ENCODE measurements at places on chromosomes 16 and 17.

- no peak for DNase-seq
These were observed 112.9 kb downstream of the GP2 start for GRCh38 chr16:20214401-20214800.

GRCh38 chr16:556474-557173, 3.6 kb upstream of the PRR35 start:
- no peak for DNase-seq

DNA sequence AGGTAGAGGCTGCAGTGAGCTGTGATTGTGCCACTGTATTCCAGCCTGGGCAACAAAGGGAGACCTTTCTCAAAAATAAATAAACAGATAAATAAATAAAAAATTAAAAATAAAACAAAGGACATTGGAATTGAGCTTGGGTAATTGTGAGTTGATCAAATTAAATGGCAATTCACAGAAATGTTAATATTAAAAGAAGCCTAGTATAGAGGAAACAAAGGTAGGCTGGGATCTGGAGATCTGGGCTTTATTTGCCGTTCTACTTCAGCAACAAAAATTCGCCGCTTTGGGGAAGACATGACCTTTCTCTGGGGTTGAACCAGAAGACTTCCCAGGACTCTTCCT, 332 bp upstream of the VPS25 start:
- no peak for DNase-seq

DNA sequence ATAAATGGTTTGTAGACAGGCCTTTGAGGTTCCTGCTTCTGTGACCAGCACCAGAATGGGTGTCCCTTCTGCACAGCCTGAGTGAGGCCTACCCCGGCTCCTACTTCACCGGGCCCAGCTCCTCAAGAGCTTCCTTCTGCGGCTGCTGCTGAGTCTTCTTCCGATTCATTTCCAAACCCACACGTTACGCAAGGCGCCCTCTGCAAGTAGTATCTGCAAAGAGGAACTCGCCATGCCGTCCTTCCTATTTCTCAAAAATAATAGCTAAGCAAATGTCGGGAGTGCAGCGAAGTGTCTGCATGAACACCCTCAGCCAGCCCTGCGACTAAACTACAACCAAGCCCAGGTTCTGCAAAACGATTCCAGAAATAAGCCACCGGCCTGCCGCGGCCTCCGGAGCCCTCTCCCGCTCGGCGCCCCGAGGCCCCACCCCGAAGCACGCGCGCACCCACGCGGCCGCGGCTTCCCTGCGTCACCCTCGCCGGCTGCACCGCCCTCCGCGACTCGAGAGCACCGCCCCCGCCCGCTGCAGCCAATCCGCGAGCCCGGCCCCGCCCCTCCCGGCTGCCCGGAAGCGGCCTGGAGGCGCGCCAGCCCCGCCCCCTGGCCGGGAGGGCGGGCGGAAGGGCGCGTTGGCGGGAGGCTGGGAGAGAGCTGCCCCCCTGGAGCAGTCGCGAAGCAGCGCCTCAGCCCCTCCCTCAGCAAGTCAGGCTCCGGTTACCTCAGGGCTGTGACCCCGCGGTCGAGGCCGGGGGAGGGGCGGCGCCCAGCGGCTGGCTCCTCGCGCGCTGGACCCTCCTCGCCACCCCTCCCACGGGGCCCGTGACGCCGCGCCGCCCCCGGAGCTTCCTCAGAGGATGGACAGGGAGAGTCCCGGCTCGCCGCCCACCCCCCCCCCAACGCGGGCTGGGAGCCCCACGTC, 8.3 kb downstream of the MNT start:
- peak; percentile 98 for DNase-seq

DNA sequence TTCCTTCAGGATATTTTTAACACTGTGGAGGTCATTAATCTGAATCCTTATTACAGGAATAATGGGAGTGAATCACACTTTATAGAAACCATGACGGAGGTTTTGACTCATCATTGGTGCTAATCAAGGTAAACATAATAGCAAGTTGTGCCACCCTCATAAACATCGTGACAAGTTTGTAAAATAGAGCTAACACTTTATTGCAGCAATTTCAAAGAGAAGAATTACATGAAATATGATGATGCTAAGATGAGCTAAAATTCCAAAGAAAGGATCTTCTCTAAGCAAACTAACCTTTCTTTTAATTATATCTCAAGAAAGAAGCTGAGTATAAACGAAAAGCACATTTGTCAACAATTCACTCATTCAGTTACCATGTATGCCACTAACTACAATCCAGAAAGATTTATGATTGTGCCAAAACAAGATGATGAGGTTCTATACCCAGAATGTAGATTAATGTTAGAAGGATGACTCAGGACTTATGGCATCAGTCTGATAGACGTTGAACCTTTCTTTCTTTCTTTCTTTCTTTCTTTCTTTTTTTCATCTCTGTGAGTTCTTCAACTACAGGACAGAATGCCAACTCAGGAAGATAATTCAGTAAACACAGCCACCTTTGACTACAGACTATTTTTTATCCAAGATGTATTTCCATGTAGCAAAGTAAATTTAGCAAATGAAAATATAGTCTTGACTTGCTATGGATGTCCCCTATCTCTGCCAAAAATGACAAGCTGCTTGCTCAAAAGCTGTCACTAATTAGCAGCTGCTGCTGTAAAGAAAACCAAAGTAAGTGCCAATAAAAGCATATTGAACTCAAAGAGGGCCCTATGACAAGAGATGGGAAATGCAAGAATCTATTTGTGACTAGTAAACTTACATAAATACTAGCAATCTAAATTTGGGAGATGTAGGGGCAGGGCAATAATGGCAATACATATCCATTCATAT, 23.3 kb downstream of the STAT5B start:
- no peak for DNase-seq

DNA sequence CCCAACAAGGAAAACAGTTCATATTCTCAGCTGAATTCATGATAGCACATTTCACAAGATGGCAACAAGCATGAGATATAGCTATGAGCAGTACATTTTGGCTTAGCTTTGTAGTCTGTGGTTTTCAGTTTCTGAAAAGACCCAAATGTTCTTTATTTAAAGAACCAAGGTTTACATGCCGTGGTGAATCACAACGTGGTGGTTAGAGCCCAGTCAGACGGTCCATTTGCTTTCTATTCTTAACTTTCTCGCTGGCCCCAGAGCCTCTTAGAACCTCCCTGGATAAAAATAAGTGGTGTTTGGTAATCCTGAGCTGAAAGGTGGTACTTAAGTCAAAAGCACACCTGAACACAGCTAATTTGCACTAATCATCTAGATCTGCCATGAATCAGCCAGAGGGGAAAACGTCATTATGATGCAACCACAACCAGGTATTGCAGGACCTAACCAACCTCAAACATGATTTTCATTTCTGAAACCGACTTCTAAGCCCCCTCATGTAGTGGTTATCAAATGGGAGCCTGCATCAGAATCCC, 18.6 kb upstream of the HAPSTR1 start:
- no peak for DNase-seq

GRCh38 chr17:34725725-34726124, 146.3 kb downstream of the TMEM132E start:
- DNase-seq, result no peak

DNA sequence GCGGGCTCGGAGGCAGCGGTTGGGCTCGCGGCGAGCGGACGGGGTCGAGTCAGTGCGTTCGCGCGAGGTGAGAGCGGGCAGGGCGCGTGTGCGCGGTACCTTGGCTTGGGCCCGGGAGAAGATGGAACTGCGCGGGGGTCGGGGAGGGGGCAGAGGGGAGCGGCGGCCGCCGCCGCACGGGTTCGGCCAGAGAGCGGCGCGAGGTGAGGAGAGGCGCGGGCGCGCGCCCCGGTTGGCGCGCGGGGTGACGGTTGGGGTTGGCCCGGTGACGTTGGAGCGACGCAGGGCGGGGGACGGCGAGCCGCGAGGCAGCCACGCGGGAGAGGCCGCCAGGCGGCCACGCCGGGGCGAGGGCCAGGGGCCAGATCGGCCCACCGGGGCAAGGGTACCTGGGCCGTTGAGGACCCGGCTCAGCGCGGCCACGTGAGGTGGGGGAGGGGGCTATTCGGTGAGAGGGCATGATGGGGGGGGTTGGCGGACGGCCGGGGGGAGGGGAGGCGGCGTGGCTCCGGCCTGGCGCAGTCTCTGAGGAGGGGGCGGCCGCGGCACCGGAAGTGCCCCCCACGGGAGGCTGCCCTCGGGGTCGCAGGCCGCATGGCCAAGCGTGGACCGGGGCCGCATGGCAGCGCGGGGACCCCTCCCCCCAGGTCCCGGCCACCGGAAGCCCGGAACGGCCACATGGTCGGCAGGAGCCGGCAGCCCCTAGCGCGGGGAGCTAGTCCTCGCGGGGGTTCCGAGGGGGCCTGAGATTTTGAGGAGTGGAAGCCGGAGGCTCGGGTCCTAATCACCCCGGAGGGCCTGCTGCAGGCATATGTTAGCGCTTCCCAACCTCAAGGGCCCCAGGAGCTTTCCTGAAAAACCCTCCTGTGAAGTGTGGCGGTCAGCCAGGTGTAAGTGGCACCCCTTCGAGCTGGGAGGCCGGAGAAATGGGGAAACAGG, 527 bp downstream of the EIF5A start:
- DNase-seq, result peak; percentile 41

DNA sequence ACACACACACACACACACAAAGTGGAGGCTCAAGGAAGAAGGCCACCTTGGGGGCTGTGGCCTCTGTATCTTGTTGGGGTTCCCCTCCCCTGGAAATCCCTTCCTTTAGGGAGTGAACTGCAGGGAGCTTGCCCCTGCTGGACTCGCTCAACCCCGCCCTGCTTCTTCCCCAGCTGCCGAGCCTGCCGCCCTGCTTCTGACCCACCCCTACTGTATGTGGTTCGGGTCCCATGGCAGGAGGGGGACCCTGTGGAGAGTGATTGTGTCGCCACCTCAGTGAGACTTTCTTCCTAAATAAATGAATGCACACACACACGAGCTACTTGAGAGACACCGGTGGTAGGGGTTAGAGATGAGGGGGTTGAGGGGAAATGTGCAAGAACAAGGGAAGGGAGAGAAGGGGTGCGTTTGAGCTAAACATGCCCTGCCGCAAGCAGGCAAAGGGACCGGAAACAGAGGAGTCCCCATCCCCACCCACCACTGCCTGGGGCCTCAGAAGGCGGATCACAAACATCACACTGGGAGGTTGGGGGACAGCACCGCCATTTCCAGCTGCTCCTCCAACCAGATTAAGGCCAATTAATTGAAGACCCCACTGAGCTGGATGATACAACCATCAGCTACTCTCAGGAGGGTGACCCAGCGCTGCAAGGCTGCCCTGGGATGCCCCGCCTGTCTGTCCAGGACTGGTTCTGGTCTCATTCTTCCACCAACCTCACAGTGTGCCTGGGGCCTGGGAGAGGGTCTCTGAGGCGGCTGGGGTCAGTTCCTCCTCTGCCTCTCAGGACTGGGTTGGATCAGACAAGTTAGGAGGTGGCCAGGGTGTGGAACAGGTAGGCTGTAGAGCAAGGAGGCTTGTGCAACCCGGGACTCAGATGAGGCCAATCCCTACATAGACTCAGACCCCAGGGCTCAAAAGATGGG, 98.9 kb downstream of the SDK2 start:
- DNase-seq, result no peak

DNA sequence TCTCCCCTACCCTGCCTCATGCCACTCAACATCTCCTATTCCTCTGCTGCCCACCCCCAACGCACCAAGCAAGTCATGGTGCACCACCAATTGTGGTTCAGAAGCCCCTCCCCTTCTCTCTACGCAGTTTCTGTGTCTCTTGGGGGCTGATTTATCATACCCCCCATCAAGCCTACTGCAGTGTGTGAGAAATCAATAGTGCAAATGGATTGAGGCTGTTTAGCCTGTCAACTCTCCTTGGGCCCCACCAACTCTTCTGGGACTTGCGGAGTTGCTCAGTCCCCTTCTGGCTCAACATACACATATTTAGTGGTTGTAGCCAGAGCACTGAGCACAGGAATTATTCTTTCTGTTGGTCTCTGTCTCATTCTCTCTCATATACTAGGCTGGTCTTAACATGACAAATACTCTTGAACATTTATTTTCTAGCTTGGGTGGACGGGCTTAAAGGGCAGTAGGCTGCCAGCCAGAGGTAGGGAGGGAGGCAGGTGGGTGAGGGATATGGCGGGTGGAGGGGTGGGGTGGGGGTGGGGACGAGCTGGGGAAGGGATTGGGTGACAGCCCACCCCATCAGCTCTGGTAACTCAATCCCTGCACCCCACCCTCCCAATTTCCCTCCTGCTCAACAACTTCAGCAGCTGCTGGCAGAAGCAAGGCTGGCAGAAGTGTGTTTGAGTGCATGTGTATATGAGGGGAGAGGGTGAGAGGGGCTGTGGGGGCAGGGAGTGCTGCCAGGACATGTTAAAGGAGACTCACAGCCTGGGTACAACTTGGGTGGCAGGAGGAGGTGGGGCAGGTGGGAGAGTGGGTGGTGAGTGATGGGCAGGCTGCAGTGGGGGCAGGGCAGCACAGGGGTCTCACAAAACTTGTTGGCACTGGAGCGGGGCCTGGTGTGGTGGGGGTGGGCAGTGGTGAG, 4.9 kb downstream of the RARA start:
- no peak for DNase-seq

GRCh38 chr17:43210576-43210975, 1.1 kb upstream of the TMEM106A start:
- DNase-seq, result no peak

- DNase-seq, result no peak
These were observed 2.6 kb downstream of the HNF1B start for GRCh38 chr17:37742116-37742761.

DNA sequence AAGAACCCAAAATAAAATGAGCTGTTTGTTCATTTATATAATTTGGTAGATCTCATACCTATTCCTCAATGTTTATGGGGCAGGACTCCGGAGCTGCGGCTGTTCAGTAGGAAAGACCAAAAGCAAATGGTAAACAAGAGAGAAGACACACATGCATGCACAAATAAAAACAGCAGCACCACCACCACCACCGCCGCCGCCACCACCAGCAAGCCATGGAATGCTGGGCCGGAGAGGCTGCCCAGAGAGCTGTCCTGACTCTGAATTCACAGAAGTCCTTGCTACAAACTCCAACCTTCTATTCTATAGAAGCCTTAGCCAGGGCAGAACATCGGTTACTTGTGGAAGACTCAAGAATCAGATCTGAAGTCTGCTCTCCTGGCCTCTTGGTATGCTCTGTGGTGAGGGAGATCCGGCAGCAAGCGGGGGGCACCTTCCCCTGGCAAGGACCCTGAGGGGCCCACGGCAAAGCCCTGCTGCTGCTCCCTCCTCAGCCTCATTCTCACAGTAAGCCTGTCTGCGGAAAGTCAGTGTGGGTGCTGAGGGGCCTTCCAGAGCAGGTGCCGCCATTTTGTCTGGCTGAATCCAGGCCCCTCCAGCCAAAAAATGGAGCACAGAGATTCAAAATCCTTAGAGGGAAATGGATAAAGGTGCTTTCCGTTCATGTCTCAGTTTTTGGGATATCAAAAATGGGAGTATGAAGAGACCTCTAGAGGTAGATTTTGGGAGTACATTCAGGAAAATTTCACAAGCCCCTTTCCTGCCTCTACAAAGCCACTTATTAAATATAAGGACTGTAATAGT, 6.4 kb upstream of the FOXJ1 start:
- DNase-seq, result no peak

- DNase-seq, result no peak
These were observed 517.7 kb upstream of the PSMD7 start for GRCh38 chr16:73778887-73779286.

- DNase-seq, result no peak
These were observed 23.6 kb downstream of the KCTD19 start for GRCh38 chr16:67302970-67303369.

GRCh38 chr16:88936556-88937205, 40.3 kb downstream of the CBFA2T3 start:
- no peak for DNase-seq

All from stimulated activated CD4-positive, alpha-beta T cell treated with anti-CD3 and anti-CD28 coated beads, Interleukin-2, amount 100 ng/mL, for 4 hours (primary cell).